T-helper 2 cell (primary cell): ENCODE measurements at places on chromosomes 4 and X.

- DNase-seq = no peak
Observed at GRCh38 chr4:95761426-95761825, 78.5 kb upstream of the PDHA2 start.

GRCh38 chr4:140149846-140150635 lies 3.9 kb downstream of the MAML3 start:
- DNase-seq = peak; percentile 8

DNA sequence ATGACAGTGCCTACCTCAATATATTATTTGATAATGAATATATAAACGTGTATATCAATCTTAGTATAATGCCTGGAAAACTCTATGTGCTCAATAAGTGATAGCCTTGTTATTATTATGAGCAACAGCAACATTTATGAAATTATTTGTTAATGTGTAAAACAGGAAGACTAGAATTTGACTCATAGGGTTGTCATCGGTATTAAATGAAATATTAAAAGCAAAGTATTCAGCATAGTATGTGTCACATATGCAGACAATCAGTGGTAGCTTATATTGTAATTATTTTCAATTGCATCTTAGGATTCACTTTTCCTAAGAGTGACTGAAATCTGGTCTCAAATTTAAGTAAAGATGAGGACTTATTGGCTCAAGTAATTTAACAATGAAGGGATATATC lies 24.6 kb downstream of the SPANXD start:
- no peak for DNase-seq

- DNase-seq = no peak
Observed at GRCh38 chr4:67393699-67394281, 151.5 kb downstream of the CENPC start.

- no peak for DNase-seq
Observed at GRCh38 chr4:81688085-81688484, 216.4 kb upstream of the RASGEF1B start.

- DNase-seq = no peak
Observed at GRCh38 chrX:34918856-34919255, 23.7 kb upstream of the FAM47B start.

GRCh38 chr4:147651563-147651962 lies 32.4 kb downstream of the PRMT9 start:
- DNase-seq = no peak

DNA sequence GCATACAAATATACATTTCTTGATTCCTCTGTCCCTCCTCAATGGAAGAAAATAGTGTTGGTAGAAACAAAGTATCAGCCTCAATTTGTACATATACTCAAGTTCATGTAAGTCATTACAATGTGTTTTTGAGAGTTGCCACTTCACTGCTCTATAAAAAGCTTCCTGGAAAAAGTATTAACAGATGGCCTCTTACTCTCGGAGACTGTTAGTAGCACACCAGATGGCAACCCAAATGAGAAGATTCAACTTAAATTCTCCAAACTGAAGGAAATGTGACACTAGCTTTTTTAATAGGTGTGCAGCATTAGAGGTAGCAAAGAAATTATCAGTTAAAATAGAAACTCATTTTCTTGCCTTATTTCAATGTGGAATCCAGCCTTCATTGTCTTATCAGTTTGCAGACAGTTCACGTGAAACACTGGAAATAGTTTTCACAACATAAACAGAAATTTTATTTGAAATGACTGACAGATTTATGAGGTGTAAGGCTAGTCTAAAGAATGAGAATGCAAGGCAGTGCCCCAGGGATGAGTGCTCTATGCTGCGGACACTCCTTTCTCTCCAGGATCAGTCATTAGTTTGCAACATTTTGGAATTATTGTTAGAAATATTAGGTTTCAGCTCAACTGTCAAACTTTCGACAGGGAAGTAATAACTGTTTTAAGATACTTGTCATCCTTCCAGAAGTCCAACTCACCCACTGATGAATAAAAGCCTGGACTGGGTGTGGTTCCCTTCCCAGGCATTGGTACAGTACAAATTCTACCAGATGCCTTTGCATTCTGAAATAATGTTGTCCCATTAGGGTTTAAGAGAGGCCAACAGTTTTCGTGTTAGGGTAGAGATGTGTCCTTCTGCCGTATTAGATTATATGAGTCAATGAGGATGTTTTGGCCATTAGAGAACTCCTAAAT lies 50.9 kb downstream of the IDS start:
- DNase-seq = no peak

DNA sequence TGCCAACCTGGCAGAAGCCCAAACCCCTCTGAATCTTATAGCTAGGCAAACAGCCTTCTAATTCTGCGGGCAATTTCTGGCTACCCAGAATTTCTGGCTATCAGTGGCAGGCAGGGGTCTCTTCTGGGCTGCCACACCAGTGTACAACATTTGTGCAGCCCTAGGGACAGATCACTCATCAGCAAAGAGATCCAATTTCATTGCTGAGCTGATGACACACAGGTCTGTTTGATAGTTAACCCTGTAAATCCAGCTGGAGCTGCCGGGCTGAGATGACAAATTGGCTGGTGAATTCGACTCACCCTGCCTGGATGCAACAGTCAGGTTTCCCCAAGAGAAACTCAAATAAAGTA lies 2.4 kb downstream of the MID1 start:
- no peak for DNase-seq

GRCh38 chrX:22063284-22063683 lies 31.2 kb downstream of the PHEX start:
- DNase-seq = no peak

DNA sequence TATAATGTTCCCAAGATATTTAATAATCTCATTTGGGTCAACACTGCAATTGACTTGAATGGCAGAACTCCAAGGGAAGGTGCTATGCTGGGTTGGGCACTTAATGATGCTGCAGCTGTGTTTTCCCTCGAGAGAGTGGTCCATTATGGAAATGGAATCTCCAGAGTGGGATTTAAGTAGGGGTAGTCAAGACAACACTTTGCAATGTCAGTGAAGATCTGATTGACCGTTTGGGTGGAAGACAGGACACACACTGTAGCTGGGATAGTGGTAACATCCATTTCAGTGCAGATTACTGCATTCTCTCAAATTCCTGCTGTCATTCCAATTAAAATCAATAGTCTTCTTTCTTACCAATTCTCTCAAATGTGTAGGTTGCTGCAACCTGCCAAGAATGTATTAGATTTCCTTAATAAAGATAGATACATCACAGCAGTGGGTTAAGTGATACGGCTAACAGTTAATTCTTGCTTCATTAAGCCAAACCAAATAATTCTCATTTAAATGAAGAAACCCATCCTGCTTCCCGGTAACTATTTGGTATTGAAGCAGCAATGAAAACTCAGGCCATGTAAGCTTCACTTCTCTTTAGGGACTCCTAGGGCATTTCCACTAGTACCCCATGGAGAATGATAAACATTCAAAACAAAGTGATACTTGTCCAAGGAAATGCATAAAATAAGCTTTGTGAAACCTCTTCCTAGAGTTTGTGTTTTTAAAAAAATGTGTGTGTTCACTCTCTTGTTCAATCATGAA lies 40.5 kb upstream of the RASGEF1B start:
- DNase-seq = no peak

GRCh38 chr4:89928838-89929237 lies 34.2 kb downstream of the MMRN1 start:
- no peak for DNase-seq

- no peak for DNase-seq
Observed at GRCh38 chrX:111123125-111123524, 27.1 kb downstream of the PAK3 start.

DNA sequence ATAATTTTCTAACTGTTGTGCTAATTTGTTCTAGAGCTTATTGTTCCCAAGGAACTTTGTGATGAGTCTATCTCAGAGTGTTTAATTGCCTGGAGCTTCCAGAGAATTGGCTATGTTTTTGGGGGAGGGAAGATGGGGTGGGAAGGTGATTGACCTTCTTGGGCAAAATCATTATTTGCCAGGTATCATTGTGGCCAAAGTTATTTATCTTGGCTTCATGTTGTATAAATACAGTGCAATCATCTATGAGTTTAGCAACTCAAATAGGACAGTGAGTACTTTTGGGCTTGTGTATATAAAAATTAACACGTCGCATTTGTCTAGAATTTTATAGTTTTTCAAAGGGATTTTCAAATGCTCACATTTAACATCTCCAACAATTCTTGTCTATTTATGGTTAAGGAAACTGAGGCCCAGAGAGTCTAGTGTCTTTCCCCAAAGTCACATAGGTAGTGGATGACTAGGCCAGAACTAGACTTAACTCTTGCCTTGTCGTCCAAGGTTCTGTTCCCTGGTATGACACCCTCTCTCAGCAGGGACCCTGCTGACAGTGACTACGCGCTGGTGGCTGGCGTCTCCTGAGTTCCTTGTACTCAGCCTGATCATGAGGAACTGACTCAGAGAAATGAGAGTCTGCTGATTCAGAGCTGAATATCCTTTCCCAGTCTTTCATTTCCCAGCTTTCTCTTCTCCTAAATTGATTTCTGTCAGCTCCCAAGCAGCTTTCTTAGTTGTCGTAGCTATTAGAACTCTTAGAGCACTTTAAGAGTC lies 27.7 kb downstream of the FNIP2 start:
- no peak for DNase-seq

GRCh38 chr4:145277011-145277410 lies 96.6 kb upstream of the OTUD4 start:
- no peak for DNase-seq

DNA sequence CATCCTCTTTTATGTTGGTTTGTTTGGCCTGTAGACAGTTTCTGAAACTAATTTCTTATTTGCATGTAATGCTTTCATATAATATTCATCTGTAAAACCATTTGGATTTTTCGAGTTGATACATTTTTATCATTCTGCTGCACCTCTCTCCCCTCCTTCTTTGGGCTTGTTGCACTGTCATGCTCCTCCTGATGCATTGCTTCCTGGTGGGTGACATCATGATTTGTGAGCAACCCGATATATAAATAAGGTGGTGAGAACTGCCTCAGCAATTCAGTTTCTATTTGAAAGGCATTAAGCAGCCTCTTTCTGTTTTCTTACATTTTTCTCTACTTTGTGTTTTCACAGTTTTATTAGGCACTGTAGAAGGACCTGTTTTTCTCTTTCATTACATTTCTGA lies 515.7 kb downstream of the RPA4 start:
- DNase-seq = no peak

DNA sequence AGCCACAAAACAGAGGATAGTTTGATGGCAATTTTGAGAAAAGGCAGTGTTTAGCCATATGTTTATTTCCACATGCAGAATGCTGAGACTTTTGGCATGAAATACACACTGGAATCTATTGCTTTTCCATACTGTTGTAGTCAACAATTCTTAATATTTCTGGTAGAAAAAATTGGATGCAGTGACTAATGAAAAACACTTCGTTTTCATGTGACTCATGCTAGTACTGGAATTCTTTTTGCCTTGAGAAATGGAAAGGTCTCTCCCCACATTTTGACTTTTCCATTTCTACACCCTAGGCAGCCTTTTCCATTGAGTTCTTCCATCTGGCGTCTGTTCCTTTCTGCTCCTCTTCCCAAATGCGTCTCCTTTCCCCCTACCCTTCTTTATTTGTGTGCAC lies 425.2 kb upstream of the FTHL17 start:
- no peak for DNase-seq

DNA sequence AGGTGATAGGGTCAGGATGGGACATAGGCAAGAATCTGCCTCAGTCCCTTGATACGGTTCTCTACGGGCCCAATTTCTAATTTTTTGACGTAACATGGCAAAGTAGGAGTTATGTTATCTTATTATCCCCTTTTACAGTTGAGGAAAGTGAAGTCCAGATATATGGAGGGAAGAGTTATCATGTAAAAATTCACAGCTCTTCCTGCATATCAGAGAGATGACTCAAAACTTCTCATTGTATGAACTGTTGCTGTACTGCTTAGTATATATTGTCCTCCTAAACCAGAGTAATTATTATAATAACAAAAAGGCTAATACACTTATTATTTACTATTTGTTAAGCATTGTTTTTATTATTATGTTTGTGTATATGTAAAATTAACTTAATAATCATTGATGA lies 260.5 kb upstream of the IGFBP7 start:
- DNase-seq = no peak

DNA sequence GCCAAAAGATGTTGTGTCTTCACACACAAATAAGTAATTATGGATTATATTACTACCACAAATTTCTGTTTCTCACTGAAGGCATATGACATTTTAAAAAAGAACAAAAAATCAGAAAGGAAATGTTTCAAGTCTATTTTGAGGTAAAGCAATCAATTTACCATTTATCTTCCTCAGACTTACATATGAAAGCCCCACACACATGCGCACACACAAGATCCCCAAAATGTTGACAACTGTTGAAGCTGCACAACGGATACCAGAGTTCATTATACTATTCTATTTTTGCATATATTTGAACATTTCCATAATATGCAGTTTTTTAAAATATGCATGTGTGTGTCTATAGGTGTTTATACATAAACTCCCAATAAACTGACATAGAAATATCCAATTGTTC lies 2.7 kb downstream of the LRBA start:
- no peak for DNase-seq

DNA sequence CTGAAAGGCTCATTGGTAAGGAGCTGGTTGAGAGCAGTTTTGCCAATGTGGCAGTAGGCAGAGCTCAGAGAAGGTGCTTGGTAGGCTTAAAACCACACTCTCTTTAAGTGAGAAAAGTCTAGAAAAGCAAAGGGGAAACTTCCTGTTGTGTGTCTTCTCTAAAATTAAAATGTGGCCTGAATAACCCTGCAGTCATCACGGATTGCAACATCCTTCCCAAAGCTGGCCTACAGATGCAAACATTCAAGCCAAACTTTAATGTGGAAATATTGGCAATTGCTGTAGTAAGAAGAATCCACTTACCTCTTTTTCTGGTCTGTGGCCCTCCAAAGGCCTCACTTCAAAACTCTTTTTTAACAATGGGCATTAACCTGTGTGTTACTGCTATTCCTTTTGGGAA lies 348.5 kb downstream of the OPHN1 start:
- DNase-seq = no peak

DNA sequence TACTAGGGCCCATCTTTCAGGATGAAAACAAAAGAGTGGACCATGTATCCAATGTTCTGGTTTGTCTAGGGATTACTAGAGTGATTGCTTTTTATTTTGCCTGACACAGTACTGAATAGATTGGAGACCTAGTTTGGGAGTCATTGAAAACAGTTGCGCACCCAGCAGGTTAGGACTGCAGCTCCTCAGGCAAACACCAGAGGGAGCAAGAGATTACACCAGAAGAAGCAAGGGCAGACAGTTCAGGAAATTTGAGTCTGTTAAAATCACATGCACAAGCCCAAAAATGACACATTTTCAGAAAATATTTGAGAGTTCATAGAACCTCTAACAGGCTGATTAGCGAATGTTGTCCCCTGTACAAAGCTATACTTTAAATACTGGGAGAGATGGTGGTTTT lies 55.6 kb downstream of the CYLC1 start:
- DNase-seq = no peak

DNA sequence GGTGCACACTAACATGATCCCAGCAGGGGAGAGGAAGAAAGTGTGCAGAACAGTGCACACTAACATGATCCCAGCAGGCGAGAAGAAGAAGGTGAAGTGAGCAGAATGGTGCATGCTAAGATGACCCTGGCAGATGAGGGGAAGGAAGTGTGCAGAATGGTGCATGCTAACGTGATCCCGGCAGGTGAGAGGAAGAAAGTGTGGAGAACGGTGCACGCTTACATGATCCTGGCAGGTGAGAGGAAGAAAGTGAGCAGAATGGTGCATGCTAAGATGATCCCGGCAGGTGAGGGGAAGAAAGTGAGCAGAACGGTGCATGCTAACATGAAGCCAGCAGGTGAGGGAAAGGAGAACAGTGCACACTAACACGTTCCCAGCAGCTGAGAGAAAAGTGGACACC lies 83.7 kb downstream of the ACOX3 start:
- no peak for DNase-seq
